ENCODE measurements at places on chromosomes 7 and 10. TPM values are rescaled to one million over a fixed set of nuclear protein-coding genes. Genes with fewer than 3 reads are reported as not detected.
A peak's percentile ranks its signal among the peaks of the same experiment; 100 is the strongest.

- DNase-seq: no peak
Observed at GRCh38 chr7:95601316-95601715, 5.0 kb upstream of the PDK4 start.

DRGX gene
- total RNA-seq: not detected

ANKRD1 gene
- total RNA-seq: not detected

FGFBP3 gene
- total RNA-seq: 1.1 TPM

DNA sequence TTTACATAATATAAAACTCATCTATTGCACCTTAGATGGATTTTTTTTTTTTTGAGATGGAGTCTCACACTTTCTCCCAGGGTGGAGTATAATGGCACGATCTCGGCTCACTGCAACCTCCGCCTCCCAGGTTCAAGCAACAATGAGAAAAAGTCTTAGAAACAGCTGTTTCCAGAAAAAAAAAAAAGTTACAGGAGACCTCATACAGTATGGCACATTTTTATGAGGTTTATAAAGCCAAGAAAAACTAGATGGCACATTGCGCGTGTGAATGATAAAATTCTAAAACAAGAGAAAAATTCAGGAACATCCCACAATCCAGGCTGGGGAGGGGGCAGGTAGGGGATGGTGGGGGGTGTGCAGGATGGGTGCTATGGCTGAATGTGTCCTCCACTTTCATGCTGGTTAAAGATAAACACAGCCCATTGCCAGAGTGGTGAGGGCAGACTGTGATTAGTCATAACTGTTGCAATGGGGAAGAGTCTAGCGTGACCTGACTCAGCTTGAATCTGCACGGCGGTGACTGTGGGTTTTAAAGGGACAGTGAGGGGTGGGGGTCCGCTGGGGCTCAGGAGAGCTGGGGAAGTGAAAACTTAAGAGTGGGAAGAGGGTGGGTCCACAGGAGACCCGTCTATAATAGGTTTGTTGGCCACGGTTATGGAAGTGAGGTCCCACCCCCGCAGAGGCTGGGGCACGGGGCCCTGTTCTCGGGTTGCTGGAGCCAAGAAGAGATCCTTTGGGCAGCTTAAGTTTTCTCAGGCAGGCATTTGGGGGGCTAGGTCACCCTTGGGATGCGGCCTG, 11.9 kb upstream of the LRRC27 start:
- DNase-seq: peak; percentile 70

DNA sequence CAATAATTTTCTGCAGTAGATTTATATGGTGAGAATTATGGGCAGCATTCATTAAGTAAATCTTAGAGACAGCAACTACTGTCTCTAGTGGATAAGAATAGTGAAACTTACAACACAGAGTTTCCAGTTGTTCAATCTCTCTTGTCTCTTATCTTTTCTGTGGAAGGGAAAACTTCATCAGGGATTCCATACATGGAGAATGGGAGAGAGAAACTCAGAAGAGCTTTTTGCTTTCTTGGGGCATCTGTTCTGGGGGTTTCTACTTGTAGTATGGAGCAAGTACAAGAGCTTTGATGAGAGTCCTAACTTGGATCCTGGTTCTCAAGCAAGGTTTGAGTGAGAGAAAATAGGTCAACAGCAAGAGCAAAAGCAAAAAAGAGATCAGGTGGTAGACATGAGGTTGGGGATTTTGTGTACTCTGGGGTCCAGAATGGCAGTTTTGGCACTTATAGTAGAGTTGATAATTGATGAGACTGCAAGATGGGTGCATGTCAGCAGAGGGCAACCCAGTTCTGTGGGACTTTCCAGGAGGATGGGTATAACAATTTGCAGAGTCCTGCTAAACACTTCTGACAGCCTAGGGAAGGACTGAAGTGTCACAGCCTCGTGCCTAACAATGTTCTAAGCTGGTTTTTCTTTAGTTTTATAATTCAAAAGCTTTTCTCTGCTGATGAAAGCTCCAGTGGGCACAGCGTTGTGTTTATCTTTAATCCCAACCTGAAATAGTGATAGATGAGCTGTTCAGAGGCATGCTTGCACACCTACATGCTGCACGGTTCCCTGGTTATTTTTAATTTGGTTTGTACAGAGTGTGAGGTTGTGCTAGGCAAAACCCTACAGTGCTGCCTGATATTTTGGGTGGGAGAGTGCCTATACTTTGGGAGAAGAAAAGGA, 32.0 kb upstream of the STRIP2 start:
- peak; percentile 35 for DNase-seq

CALY gene
- total RNA-seq: 0.09 TPM

GRCh38 chr7:604001-604883, 84.6 kb upstream of the PDGFA start:
- DNase-seq: peak; percentile 96

DNA sequence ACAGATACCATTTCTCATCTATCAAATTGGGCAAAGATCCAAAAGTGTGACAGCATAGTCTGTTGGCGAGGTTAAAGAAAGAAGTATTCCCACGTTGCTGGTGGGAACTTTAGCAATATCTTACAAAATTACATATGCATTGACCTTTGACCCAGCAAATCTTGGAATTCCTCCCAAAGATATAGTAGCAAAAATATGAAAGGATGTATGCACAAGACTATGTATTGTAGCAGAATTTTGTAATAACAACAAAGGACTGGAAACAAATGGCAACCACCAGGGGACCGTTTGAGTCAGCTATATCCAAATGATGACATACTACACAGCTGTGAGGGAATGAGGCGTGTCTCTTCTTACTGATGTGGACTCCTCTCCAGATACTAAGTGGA, 50.2 kb downstream of the KCNH2 start:
- DNase-seq: no peak

BHLHA15 gene
- 0.65 TPM for total RNA-seq

EPHA1 gene
- total RNA-seq: 2.2 TPM

SEMA3A gene
- 0.62 TPM for total RNA-seq

- no peak for DNase-seq
Observed at GRCh38 chr7:133781486-133782090, 345.6 kb upstream of the LRGUK start.

All from activated T-cell treated with anti-CD3 and anti-CD28 coated beads, Interleukin-2, amount 50 U/mL, for 72 hours (primary cell).